Stimulated activated CD4-positive, alpha-beta T cell treated with anti-CD3 and anti-CD28 coated beads, Interleukin-15, amount 100 ng/mL, for 1 hour (primary cell): ENCODE measurements at places on chromosomes 12 and 14.

DNA sequence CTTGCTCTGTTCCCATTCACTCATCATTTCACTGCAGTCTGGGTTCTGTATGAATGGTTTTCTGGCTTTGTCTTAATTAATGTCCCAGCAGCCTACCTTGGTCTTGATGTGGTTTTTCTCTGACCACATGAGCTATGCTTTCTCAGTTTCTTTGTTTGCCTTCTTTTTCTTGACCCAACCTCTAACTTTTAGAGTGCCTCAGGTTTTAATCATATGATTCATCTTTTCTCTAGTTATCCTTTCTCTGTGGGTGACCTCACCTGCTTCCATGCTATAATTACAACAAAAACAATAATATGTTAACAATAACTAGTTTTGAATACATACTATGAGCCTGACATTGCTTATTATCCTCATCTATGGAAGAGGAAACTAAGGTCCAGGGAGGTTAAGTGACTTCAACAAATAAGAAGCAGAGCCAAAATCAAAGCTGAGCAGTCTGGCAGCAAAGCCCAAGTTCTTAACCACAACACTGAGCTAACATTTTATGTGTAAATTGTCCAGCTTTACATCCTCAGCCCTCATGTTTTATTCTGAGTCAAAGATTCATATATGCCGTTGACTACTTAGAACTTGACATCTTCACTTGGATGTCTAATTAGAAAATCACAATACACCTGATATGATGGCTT is 4.7 kb upstream of the EPYC start:
- no peak for DNase-seq

DNA sequence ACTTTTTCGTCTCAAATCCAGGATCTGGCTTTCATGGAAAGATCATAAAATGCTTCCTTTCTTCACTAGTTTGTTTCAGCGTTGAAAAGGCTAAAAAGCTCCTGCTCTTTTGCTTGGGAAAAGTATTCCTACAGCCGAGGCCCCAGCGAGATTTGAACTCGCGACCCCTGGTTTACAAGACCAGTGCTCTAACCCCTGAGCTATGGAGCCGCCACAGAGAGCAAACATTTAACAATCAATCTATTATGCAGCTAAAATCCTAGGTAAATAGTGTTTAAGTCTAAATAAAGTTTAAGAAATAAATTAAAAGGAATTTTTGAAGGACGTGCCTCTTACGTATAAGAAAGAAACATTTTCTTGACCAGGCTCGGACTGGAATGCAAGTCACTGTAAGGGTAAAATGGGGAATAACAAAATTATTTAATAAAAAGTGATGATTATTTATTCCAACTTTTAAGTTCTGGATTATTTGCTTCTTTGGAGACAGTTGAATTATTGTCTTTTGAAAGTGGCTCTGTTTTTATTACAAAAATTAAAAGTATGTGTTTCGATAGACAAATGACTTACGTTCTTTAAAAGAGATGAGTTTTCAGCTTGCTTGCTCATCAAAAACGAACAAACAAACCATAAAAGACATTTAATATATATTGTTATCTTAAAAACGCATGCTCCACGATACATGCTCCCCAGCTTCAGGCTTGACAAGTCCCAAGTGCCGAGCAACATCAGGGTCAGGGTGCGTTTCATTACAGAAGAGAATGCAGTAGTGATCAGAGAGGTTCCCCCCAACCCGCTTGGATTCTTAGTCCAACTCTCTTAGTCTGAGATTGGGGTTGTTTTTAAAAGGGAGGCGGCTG is 10.2 kb downstream of the OR6S1 start:
- DNase-seq, result no peak

GRCh38 chr14:29955087-29955486 is 27.4 kb upstream of the PRKD1 start:
- no peak for DNase-seq

GRCh38 chr14:66037361-66037760 is 448.8 kb upstream of the CCDC196 start:
- DNase-seq, result no peak

GRCh38 chr12:129373746-129374145 is 520.5 kb downstream of the GLT1D1 start:
- DNase-seq, result no peak

GRCh38 chr14:21257394-21257909 is 11.8 kb downstream of the HNRNPC start:
- DNase-seq, result no peak

- DNase-seq, result no peak
Measured at GRCh38 chr12:126891789-126892188, 1375.2 kb upstream of the TMEM132C start.

- no peak for DNase-seq
Measured at GRCh38 chr14:52110441-52111086, 41.7 kb upstream of the NID2 start.

DNA sequence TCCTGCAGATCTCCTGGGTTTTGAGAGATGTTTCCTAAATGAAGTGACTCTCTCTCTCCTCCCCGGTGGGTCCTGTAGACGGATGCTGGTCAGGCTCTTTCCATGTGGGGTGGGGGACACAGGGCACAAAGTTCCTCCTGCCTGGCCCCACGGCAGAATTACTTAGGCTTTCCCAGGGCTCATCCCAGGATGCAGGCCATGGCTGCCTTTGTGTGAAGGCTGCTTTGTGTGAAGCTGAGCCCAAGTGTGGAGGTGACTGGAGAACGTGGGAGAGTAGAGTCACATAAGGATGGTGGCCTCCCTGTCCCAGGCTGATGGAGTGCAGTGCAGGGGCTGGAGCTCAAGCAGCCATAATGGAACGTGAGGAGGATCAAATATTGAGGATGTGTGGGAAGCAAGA is 200.2 kb downstream of the ADGRD1 start:
- no peak for DNase-seq

- DNase-seq, result no peak
Measured at GRCh38 chr14:36950812-36951211, 221.6 kb downstream of the SLC25A21 start.

DNA sequence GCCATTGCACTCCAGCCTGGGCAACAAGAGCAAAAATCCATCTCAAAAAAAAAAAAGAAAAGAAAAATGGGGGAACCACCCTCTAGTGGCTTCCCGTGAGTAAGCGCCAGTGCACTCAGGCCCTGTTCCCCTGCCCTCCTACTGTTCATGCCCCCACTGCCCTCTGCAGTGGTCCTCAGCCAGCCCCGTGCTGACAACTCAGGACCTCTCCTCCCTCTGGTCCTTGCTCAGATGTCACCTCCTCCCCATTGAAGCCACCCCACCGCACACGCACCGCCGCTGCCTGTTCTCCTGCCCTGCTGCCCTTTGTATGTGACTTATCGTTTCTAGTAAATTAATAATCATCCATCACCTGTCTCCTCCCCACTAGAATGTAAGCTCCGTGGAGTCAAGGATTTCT is 58.8 kb upstream of the DYNC1H1 start:
- no peak for DNase-seq

GRCh38 chr14:104639885-104640548 is 35.4 kb upstream of the TMEM179 start:
- DNase-seq, result no peak

DNA sequence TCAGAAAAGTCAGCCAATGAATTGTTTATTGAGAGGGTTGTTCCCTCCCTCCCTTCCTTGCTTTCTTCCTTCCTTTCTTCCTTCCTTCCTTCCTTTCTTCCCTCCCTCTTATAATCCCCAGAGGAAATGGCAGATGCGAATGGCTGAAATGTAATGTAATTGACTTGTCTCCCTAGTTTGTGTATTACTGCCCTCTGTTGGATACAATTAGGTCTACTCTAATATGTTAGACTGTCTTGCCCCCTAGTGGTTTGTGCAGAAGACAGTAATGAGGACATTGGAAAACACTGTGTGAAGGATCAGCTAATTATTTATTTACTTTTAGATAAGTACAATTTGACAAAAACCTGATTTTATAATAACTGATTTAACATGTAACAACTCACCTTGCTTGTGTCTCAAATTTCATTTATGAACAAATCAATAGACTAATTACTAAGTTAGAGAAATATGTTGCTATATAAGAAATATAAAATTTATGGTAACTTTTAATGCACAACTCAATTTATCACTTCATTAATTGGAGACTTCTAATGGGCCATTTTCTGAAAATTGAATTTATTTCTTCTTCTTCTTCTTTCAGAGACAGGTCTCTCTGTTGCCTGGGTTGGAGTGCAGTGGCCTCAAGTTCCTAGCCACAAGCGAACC is 229.8 kb upstream of the LRIG3 start:
- DNase-seq, result no peak

- DNase-seq, result no peak
Measured at GRCh38 chr12:77204083-77204482, 138.7 kb upstream of the E2F7 start.

DNA sequence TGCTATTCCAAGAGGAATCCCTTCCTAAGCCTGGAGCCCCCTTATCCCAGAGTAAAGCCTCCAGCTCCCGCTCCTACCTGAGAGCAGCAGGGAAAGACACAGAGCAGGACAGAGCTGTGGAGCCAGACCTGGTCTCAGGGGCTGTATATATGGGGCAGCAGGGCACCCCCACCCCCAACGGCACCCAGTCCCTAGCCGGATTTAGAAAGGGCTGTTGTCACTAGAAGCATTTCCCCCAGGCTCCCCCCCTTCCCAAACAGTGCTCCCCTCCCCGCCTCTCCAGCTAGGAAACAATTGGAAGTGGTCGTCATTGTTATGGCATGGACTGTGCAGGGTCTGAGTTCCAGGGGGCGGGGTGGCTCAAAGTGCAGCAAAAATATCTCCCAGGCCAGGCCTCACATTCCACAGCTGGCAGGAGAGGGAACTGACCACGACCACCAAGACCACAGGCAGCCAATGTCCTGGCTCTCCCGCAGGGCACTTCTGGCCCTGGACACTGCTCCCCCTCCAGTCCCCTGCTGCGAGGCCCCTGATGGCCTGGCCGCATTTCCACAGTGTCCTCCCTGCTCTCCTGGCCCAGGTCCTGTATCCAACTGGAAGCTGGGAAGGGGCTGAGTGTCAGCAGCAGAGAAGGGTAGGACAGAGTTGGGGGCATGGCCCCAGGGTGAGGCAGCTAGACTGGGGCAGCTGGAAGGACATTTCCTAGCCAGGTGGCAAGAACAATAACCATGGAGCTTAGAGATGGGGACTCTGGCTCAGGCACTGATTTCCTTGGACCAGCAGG is at the start of gene MYH7:
MYH7 (minus strand) TSS at position 118 of the 784 bp plus-strand sequence. CDS start 1,928 bp downstream, outside the sequence.
- DNase-seq, result no peak

DNA sequence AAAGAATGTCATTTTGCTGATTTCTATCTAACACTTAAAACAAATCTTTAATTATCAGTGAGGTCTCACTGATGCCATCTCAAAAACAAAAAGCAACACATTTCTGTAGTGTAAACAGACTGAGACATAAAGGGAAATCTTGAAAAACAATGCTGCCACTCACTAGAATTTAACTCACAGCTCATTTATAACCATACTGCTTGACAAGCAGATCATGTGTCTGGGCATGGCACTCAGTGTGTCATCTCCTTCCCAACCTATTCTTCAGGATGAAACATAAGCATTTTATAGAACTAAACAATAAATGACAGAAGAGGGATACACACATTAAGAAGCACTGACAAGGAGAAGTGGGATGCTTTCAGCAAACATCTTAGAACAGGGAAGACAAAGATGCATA is 22.4 kb downstream of the ATF7 start:
- DNase-seq, result no peak

- DNase-seq, result no peak
Measured at GRCh38 chr14:91170504-91171121, 56.7 kb downstream of the DGLUCY start.

DNA sequence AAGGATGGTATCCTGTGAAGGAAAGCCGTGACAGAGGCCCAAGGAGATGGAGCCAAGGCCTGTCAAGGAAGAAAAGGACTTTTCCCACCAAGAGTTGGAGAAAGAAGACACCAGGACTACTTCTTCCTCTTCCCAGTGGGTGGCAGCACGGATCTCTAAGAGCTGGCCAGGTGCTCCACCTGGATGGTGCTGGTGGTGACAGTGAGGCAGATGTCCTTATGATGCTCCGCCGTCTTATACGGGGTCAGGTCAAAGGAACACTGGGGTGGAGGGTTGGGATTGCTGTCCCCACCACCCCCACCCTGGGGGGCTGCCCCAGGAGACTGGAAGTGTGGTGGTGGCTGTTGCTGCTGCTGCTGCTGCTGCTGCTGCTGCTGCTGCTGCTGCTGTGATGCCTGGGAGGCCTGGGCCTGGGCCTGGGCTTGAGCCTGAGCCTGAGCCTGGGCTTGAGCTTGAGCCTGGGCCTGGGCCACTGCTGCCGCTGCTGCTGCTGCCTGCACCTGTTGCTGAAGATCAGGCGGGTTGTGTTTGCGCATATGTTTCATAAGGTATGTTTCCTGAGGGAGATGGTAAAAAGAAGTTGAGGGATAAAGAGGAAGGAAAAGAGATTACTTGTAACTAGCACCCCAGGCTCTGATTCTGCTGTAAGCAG is 4.8 kb upstream of the ING4 start:
- no peak for DNase-seq

- peak; percentile 42 for DNase-seq
Measured at GRCh38 chr14:73741386-73741875, 27.2 kb upstream of the PNMA1 start.

DNA sequence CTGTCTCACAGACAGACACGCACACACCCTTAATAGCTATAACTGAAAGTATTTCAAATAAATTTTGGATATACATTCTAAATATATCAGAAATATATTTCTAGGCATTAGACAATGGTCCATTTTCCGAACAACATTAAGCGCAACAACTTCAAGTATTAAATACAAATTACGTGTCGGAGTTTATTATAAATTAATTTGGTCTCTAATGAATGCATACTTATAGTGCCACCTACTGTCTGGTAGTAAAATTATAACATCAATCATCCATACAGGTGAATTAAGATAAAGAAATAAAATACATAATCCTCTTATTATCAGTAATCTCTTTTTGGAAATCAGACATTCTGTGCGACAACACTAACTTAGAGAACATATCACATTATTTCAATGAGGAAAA is 27.2 kb upstream of the CMAS start:
- no peak for DNase-seq

DNA sequence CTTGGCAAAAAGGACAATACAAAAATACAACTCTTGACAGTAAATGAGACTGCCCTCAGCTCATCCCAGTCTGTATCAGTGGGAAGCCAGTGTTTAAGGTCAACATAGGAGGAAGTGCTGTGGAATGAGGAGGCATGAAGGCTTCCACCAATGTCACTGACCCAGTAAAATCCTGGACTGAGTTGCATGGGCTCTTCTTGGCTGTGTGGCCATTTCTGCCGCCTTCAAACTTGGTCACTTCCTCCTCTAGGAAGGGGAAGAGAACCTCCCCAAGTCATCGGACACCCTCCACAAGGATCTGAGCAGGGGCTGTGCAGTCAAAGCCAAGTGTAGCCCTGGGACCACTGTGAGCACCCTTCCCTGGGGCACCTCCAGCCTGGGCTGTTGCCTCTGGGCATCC is 11.9 kb downstream of the GPR68 start:
- no peak for DNase-seq

GRCh38 chr12:131088701-131089530 is 135.2 kb downstream of the ADGRD1 start:
- DNase-seq, result no peak

DNA sequence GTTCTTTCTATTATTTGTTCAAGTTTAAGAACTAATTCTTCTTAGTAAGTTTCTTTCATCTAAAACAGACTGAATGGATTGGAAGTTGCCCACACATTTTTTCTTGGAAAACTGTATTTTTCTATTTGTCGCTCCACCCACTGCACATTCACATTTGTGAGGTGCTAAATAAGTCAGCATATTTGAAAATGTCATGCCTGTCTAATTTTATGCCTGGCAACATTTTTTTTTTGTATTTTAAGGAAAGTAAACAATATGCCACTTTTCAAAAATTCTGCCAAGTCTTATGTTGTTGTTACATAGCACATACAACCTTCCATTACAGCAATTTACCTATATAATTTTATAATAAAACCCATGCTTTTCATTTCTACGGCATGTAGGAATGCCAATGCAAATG is 112.7 kb upstream of the PTPRB start:
- DNase-seq, result no peak
